ENCODE measurements at places on chromosomes 6 and 20.
A peak's percentile ranks its signal among the peaks of the same experiment; 100 is the strongest.

DNA sequence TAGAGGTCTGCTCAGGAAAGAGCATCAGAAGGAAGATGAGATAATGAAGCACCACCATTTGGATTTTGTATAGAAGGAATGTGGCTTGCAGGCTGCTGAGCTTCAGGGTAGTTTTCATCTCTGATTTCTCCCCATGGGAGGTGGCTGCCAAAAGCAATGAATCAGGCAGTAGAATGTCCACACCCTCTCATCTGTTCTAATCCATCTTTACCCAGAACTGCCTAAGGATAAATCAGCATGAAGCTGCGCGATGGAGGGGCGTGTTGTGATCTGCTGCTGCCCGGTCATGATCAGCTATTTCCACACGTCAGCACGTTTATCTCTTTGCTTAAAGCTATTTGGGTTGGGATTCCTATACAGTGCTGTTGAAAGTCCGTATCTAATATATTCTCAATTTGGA, 295.4 kb downstream of the FOXA2 start:
- DNase-seq, result no peak

DNA sequence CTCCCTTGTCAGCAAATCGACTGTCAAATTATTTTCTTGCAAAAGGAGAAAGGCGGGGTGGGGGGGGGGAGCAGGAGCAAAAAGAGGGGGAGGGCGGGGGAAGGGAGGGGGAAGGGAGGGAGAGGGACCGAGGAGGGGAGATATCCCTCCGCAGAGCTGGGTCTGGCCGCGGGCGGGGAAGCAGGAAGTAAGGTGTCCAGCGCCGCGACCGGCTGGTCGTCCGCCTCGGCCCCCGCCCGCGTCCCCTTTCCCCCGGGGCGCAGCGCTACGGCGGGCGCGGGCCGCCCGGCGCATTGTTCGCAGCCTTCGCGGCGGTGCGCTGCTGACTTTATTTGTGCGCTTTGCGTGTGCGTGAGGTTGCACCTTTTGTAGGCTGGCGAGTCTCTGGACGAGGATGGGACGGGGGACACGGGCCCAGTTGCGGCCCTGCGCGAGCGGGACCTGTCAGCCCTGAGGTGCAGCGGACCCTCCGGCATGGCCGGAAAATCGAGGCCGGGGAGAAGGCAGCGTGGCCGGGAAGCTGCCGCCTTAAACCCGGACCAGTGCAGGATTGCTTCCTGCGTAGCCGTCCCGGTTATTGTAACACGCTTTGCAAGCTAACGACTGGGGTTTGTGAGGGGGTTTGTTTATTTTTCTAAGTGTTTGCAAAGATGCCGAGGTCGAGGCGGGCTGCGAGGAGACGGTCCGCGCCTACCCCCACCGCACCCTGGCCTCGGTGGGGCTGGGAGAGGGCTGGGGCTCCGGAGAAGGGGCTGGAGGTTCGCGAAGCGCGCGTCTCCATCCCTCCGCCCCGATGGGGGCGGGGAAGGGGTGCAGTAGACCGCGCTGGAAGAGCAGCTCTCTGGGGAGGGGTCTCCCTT, 675 bp upstream of the TRERF1 start:
- peak; percentile 81 for DNase-seq

- DNase-seq, result no peak
These were observed at the start of gene TFAP2A for GRCh38 chr6:10414756-10415616. TSS of gene TFAP2A (minus strand) at chr6:10415074. CDS start at chr6:10414991, 83 bp downstream.

DNA sequence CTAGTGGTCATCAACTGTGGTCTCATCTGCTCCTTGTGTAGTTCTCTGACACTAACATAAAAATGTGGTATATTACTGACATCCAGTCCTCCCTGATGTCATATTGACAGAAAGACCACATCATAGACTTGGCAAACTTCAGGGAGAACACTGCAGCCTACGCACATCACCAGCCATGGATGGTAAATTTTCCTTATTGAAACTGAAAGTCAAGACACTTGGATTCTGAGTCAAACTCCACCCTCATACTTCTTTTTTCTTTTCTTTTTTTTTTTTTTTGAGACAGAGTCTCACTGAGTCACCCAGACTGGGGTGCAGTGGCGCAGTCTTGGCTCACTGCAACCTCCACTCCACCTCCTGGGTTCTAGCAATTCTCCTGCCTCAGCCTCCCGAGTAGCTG, 25.4 kb downstream of the NDRG3 start:
- peak; percentile 65 for DNase-seq

DNA sequence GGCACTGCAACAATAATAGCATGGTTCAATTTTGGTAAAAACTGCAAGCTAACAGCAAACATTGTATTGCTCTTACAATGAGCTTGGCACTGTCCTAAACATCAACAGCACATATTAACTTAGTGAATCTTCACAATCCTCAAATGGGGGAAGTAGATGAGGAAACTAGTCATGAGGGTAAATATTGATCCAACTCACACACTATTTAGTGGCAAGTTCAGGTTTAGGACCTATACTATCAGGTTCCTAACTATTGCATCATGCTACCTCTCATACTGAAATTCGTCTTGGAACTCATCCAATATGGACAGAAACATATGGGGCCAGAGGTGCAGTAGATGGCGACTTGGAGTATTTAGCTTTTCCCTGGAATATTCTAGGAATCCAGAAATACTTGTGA, 34.2 kb downstream of the FKBP1C start:
- DNase-seq, result no peak

- DNase-seq, result no peak
These were observed 13.3 kb downstream of the PREP start for GRCh38 chr6:105389543-105389942.

GRCh38 chr6:75278474-75279077, 6.0 kb downstream of the TMEM30A start:
- DNase-seq, result no peak

- no peak for DNase-seq
These were observed 5.7 kb upstream of the KCNK15 start for GRCh38 chr20:44739942-44740341.

DNA sequence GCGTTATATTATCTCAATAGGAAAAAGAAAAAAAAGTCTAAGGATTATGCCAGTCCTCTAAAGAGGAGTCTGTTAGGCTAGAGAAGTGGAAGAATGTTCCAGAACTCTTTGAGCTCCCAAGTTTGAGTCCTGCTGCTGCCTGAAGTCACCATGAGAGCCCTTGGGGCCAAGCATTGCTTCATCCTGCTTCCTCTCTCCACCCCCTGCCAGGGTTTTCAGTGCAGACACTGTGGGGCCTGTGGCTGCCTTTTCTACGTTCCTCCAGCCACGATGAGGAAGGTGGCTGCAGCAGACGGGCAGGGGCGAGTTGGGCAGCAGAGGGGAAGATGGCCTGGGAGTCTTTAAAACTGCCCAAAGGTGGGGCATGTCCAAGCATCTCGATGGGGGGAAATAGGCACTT, 214.4 kb upstream of the KCNG1 start:
- DNase-seq, result no peak

GRCh38 chr6:5471637-5472398, 210.5 kb downstream of the FARS2 start:
- DNase-seq, result no peak

DNA sequence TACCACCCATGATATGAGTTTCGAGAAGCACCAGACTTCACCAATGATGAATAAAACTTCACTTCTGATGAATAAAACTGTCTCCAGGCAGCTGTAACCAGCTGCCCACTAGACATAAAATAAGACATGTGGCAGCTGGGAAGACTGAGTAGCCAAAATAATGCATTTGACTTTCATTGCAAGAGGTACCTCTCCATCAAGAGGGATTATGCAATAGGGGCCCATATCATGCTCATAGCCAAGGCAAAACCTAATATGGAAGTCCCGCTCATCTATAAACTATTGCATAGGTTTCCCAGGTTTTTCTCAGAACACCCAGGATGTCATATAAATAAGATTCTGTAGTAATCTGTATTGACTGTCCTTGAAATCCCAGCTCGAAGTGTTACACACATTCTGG, 155.5 kb downstream of the SIM1 start:
- DNase-seq, result no peak

- no peak for DNase-seq
These were observed 29.9 kb downstream of the ADTRP start for GRCh38 chr6:11748591-11749210.

GRCh38 chr6:352896-353470, 38.6 kb upstream of the IRF4 start:
- no peak for DNase-seq

- no peak for DNase-seq
These were observed 111.7 kb upstream of the PTPRK start for GRCh38 chr6:128632131-128632530.

- DNase-seq, result no peak
These were observed 370.5 kb upstream of the RSPO3 start for GRCh38 chr6:126747728-126748540.

DNA sequence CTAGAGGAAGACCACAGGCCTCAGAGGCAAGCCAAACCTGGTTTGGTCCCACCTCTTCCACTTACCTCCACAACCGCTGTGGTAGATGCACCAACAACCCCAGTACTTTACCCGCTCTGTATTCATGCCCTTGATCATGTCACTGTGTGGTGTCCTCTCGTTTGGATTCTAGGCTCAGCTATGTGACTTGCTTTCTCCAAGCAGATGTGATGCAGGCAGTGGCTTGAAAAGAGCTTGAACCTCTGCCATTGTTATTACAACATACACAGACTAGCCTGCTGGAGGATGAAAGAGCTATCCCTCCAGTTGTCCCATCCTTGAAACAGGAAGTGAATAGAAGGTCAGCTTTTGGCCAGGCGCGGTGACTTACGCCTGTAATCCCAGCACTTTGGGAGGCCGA, 147.7 kb downstream of the ZNF217 start:
- no peak for DNase-seq

- no peak for DNase-seq
These were observed 514 bp downstream of the DEFB129 start for GRCh38 chr20:227439-228105.

- no peak for DNase-seq
These were observed 547.5 kb downstream of the COL12A1 start for GRCh38 chr6:74658391-74658790.

- DNase-seq, result no peak
These were observed 129.6 kb upstream of the DOK5 start for GRCh38 chr20:54345821-54346220.

DNA sequence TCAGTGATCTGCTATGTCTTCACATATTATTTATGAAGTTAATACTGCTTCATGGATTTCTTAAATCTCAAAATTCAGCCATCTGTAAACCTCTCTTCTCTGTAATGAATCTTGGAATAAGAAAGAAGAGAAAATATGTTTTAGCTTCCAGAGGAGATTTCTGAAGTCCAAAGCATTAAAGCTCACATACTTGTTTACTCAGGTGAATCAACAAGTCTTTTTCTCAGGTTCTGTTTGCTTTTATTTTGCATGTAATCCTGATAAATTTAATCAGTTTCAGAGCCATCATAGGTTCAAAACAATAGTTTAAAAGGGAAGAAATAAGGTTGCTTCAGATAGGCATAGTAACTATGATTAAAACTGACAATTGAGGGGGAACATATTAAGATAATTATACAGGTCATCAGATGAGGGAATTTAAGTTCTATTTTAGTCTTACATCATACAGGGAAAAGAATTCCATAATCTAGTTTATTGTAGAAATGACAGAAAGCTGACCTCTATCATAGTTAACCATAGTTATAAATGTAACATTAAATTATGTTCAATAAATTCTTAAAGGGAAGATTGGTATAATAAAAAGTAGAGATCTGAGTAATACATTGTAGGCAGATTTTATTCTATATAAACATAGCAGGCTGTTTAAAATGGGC, 716.2 kb downstream of the EYS start:
- no peak for DNase-seq

- DNase-seq, result no peak
These were observed 128.4 kb upstream of the SGK1 start for GRCh38 chr6:134446218-134446848.

- no peak for DNase-seq
These were observed 96.2 kb downstream of the JARID2 start for GRCh38 chr6:15342114-15342513.

GRCh38 chr20:38147163-38147562, 17.9 kb downstream of the TGM2 start:
- no peak for DNase-seq

GRCh38 chr6:136579800-136580199, 29.6 kb upstream of the MAP7 start:
- no peak for DNase-seq

- DNase-seq, result peak; percentile 79
These were observed 51.8 kb downstream of the SSR1 start for GRCh38 chr6:7261032-7261841.

DNA sequence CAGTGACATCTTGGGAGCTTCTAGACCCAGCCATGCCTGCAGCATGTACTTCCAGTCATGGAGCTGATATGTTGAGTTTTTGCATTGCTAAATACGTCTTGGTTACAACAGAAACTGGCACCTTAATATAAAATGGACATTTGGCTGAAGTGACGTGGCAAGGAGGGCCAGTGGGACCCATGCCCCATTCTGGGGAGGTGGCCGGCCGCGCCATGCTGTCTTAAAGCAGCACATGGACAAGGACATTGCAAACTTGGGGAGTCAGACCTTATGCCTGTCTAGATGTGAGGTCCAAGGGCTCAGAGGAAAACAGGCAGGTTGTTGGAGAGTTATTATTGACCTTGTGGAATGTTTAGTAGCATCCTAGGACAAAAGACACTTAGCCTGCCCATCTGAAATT, 588.0 kb upstream of the CDH4 start:
- no peak for DNase-seq

DNA sequence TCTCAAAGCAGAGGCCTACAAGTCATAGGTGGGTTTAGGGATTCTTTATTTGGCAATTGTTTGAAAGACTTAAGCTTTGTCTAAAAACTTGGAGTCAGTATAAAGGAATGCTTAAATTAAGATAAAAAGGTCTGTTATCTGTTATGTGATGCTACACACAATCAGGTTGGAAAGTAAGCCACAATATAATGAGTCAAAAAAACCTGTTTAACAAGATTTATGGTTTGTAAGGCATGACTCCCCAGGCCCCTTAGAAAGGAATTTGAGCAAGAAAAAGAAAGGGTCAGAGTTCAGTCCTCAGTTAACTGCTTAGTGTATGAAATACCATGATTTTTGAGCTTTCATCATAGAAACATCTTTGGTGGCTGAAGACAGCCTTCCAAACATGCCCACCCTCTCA, 66.8 kb upstream of the HMGN3 start:
- no peak for DNase-seq

DNA sequence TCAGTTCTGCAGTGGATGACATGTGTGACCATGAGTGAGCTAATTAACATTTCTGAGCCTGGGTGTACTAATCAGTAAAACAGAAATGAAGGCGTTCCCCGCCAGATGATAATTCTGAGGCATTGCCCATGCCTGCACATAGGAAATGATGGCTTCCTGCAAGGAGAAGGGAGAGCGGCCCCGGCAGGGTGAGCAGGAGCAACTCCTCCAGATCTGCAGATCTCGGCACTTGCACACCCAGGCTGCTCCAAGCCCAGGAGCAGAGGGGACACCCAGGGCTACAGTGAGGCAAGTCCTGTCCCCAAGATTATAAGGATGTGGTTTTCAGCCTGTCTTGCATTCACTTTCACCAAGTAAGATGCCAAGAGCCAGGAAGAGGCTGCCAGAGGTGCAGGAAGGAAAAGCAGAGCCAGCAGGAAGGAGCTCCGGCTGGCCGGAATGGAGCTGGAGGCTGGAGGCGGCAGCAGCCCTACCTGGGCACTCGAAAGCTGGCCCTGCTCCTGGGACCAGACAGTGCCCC, 177.5 kb upstream of the CST7 start:
- peak; percentile 43 for DNase-seq

GRCh38 chr6:47428288-47428687, 49.3 kb upstream of the CD2AP start:
- no peak for DNase-seq

Data from activated effector memory CD4-positive, alpha-beta T cell treated with anti-CD3 and anti-CD28 coated beads, Interleukin-2, amount 50 U/mL, for 16 hours (primary cell).